ENCODE measurements at places on chromosomes 1 and 21. TPM values are rescaled to one million over a fixed set of nuclear protein-coding genes. Genes with fewer than 3 reads are reported as not detected.

PROK1 gene
- not detected for polyA plus RNA-seq

KRTAP11-1 gene
- polyA plus RNA-seq, result not detected

TRMT1L gene
- 9.2 TPM for polyA plus RNA-seq

SLC25A34 gene
- polyA plus RNA-seq, result 0.29 TPM

ADCY10 gene
- not detected for polyA plus RNA-seq

MFN2 gene
- 49.6 TPM for polyA plus RNA-seq

HPDL gene
- 1.2 TPM for polyA plus RNA-seq

TSPAN1 gene
- polyA plus RNA-seq, result 0.38 TPM

E2F2 gene
- polyA plus RNA-seq, result 0.51 TPM

AGPAT3 gene
- 12.3 TPM for polyA plus RNA-seq

PLPPR4 gene
- polyA plus RNA-seq, result 0.61 TPM

B4GALT2 gene
- 27.3 TPM for polyA plus RNA-seq

SVBP gene
- polyA plus RNA-seq, result 28.5 TPM

TAF13 gene
- 93.2 TPM for polyA plus RNA-seq

FCN3 gene
- polyA plus RNA-seq, result not detected

CD1C gene
- polyA plus RNA-seq, result not detected

DBT gene
- 6.4 TPM for polyA plus RNA-seq

MMP23B gene
- polyA plus RNA-seq, result not detected

TFAP2E gene
- polyA plus RNA-seq, result not detected

CIART gene
- 7.0 TPM for polyA plus RNA-seq

LCE2A gene
- 12.4 TPM for polyA plus RNA-seq

OPRD1 gene
- not detected for polyA plus RNA-seq

LCE3A gene
- not detected for polyA plus RNA-seq

DISC1 gene
- 0.43 TPM for polyA plus RNA-seq

TMEM269 gene
- not detected for polyA plus RNA-seq

MPZ gene
- not detected for polyA plus RNA-seq

LAX1 gene
- polyA plus RNA-seq, result not detected

ACOT11 gene
- 3.4 TPM for polyA plus RNA-seq

NRDC gene
- 122 TPM for polyA plus RNA-seq

Data from GM23248 (cell line).